ENCODE measurements at places on chromosomes 5 and 9.

- H3K36me3 ChIP-seq: no peaks in the 10 kb centered on the region
- H3K27ac ChIP-seq: no peak overlapping the region
- DNase-seq: no peak
- H3K4me1 ChIP-seq: no peaks in the 10 kb centered on the region
These were observed 271.1 kb downstream of the TRIM36 start for GRCh38 chr5:114898602-114899001.

DNA sequence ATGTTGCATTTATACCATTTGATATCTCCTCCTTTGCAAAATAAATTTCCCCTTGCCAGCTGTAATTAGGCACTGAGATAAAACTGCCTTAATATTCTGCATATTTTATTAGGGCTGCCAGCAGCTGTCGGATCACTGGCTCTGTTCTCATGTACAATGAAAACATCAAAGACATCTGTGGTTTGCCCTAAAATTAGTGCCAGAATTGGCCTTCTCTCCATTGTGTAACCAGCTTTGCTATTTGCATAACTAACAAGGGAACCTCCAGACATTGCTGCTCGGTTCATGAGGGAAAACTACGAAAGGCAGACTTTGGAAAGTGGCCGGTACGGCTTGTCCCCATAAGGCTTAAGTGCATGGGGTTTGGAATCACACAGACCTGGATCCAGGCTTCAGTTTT is 45.5 kb upstream of the KIF2A start:
- no peaks in the 10 kb centered on the region for H3K27me3 ChIP-seq
- DNase-seq: no peak
- no peak overlapping the region for H3K4me3 ChIP-seq
- H3K4me1 ChIP-seq: peaks cover 10% of the 10 kb centered on the region
- H3K27ac ChIP-seq: no peak overlapping the region

GRCh38 chr5:36177154-36177553 is 25.2 kb downstream of the SKP2 start:
- H3K27me3 ChIP-seq: no peaks in the 10 kb centered on the region
- H3K4me3 ChIP-seq: no peak overlapping the region
- DNase-seq: no peak
- H3K36me3 ChIP-seq: no peaks in the 10 kb centered on the region
- H3K4me1 ChIP-seq: peaks cover 4% of the 10 kb centered on the region
- no peak overlapping the region for H3K27ac ChIP-seq

GRCh38 chr5:127290019-127290945 is at the start of gene MEGF10:
MEGF10 (plus strand) TSS chr5:127290796; CDS start chr5:127331309, 40,513 bp downstream.
- H3K4me3 ChIP-seq: peak within 1 kb of the TSS; percentile 92
- no peak within 1 kb of the TSS for H3K27ac ChIP-seq
- peak; percentile 70 for DNase-seq
- H3K4me1 ChIP-seq: peaks cover 13% of the 10 kb centered on the region
- no peaks in the 10 kb centered on the region for H3K27me3 ChIP-seq

DNA sequence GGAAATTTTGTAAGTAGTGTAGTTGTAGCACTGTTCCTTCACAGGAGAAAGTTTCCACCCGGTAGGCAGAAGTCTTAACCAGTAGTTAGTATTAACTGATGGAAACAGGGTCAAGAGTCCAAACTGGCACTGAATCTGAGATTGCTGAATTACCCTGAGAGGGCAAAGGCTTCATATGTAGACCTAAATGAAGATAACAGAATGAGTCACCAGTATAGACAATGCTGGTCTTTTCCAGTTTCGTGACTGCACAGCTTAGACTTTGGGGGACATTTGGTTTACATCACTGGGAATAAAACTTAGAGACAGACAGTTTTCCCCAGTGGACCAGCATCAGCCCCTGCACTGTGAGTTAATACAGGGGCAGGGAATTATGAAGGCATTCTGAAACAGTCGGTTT is 60.5 kb downstream of the PCSK5 start:
- peaks cover 8% of the 10 kb centered on the region for H3K4me1 ChIP-seq
- no peaks in the 10 kb centered on the region for H3K36me3 ChIP-seq
- H3K27me3 ChIP-seq: no peaks in the 10 kb centered on the region
- no peak overlapping the region for H3K27ac ChIP-seq
- no peak for DNase-seq

GRCh38 chr5:78677777-78678668 is 29.5 kb upstream of the LHFPL2 start:
- H3K4me3 ChIP-seq: no peak overlapping the region
- H3K4me1 ChIP-seq: no peaks in the 10 kb centered on the region
- H3K27me3 ChIP-seq: peaks cover under 1% of the 10 kb centered on the region
- DNase-seq: no peak
- H3K27ac ChIP-seq: no peak overlapping the region

GRCh38 chr9:100449420-100449819 is 22.5 kb downstream of the MSANTD3 start:
- peaks cover 11% of the 10 kb centered on the region for H3K4me1 ChIP-seq
- peaks cover 30% of the 10 kb centered on the region for H3K36me3 ChIP-seq
- H3K27ac ChIP-seq: no peak overlapping the region
- no peaks in the 10 kb centered on the region for H3K27me3 ChIP-seq
- H3K4me3 ChIP-seq: no peak overlapping the region

- no peaks in the 10 kb centered on the region for H3K36me3 ChIP-seq
- no peak for DNase-seq
- H3K27ac ChIP-seq: no peak overlapping the region
- no peaks in the 10 kb centered on the region for H3K27me3 ChIP-seq
- H3K4me3 ChIP-seq: no peak overlapping the region
These were observed 714.8 kb downstream of the TLR4 start for GRCh38 chr9:118418887-118419565.

GRCh38 chr9:19784136-19784535 is 4.7 kb downstream of the SLC24A2 start:
- no peak overlapping the region for H3K4me3 ChIP-seq
- no peaks in the 10 kb centered on the region for H3K36me3 ChIP-seq
- no peak overlapping the region for H3K27ac ChIP-seq
- H3K27me3 ChIP-seq: peaks cover under 1% of the 10 kb centered on the region
- H3K4me1 ChIP-seq: peaks cover 2% of the 10 kb centered on the region

DNA sequence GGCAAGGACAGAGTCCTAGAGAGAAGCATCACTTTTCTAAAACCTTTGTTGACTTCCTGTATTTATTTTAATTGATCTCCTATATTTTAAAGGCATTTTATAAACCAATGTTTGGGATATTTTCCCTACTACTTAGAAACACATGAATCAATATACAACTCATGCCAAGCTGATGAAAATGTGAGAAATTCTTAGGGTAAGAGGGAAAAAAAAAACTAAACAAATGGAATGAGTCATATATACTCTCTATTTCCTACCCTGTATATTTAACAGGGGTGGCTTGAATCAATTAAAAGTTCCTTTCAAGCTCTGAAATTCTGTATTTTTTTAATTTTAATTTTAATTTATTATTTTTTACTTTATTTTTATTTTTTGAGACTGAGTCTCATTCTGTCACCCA is 19.6 kb downstream of the BAAT start:
- H3K4me1 ChIP-seq: no peaks in the 10 kb centered on the region
- no peak overlapping the region for H3K27ac ChIP-seq
- H3K27me3 ChIP-seq: no peaks in the 10 kb centered on the region

- no peak for DNase-seq
- no peak overlapping the region for H3K4me3 ChIP-seq
- no peak overlapping the region for H3K27ac ChIP-seq
- H3K4me1 ChIP-seq: no peaks in the 10 kb centered on the region
These were observed 144.3 kb upstream of the MTAP start for GRCh38 chr9:21657966-21658667.

GRCh38 chr5:1934056-1934394 is 51.3 kb upstream of the IRX4 start:
- no peak overlapping the region for H3K4me3 ChIP-seq
- no peak overlapping the region for H3K27ac ChIP-seq
- H3K36me3 ChIP-seq: peaks cover 3% of the 10 kb centered on the region
- DNase-seq: no peak
- no peaks in the 10 kb centered on the region for H3K27me3 ChIP-seq

GRCh38 chr5:122516432-122516743 is 204.4 kb downstream of the SNCAIP start:
- no peaks in the 10 kb centered on the region for H3K27me3 ChIP-seq
- no peaks in the 10 kb centered on the region for H3K36me3 ChIP-seq
- no peak for DNase-seq

DNA sequence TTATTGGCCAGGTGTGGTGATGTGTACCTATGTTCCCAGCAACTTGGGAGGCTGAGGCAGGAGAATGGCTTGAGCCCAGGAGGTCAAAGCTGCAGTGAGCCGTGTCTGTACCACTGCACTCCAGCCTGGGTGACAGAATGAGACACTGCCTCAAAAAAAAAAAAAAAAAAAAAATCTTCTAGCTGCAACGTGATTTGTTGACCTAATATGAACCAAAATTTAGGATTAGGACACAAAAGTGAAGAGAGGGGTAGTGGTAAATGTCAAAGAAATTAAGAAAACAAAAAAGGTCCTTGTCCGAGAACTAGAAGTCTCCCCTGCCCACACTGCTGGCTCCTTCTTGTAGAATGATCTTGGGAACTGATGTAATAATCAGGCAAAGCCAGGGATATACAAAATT is 272.0 kb downstream of the EFNA5 start:
- H3K27ac ChIP-seq: no peak overlapping the region
- H3K36me3 ChIP-seq: no peaks in the 10 kb centered on the region
- DNase-seq: no peak
- no peaks in the 10 kb centered on the region for H3K27me3 ChIP-seq
- peaks cover 18% of the 10 kb centered on the region for H3K4me1 ChIP-seq

Data from endothelial cell (in vitro differentiated cells).